Left renal pelvis (tissue), 4 donors: ENCODE measurements at places on chromosomes 1 and 21.

- DNase-seq = no peak
Measured at GRCh38 chr1:17875882-17876280, 120.7 kb downstream of the ACTL8 start.

GRCh38 chr1:46183079-46183847 is 7.0 kb upstream of the P3R3URF start:
- DNase-seq = no peak

GRCh38 chr1:153357076-153357852 is 390 bp upstream of the S100A9 start:
- no peak for DNase-seq

DNA sequence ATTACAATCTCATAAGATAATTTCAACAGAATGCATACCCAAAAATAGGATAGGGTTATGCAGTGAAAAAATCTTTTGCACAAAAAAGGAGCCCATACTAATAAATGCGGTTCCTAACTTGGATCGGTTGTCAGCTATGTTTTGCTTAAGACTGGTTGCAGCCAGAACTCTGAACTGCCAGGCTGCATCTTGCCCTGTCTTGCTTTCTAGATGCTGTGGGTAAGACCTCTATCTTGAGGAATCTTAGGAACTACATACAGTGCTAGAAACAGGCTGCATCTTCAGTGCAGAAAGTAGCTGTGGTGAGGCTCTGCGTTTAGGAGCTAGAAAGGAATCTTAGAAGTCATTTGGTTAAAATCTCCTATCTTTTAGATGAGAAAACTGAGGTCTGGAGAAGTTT is 45.6 kb upstream of the PLA2G4A start:
- DNase-seq = no peak

DNA sequence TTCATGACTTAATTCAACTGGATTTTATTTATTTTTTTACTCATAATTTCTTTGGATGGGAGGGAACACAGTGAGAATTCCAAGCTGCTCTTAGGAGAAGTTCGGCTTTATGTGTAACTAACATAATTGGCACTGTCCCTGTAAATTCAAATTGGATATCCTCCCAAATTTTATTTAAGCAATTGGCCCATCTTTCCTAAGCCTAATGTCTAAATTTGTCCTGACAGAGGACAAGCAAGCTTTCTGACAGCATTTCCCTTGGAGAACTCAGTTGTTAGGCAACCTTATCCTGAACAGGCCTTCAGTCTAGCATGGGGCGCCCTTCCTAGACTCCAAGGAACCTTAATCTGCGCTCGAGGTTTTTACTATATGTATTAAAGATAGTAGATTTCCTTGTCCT is 550.3 kb downstream of the NUF2 start:
- no peak for DNase-seq

DNA sequence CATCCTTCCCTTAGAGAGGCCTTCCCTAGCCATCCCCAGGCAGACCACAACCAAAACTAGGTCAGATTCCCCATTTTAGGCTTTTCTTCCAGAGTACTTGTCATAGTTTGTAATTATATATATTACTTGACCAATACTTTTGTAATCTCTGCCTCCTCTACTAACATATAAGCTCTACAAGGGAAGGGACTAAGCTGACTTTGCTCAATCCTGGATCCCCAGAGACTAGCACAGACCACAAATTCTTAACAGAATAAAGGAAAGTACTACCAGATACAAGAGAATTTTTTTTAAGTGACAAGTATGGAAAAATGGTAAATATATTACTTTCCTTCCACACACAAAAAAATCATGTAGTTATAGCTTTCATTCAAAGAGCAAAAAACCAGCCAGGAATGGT is 2.0 kb downstream of the ZMYM6 start:
- DNase-seq = no peak

- DNase-seq = no peak
Measured at GRCh38 chr1:37662031-37662755, 27.5 kb upstream of the RSPO1 start.

- DNase-seq = no peak
Measured at GRCh38 chr1:51898090-51898734, 19.7 kb upstream of the NRDC start.
